Lung microvascular endothelial cell (primary cell): ENCODE measurements at places on chromosomes 5 and 9. TPM values are rescaled to one million over a fixed set of nuclear protein-coding genes. Genes with fewer than 3 reads are reported as not detected.

TMEFF1 gene
- 10.5 and 11.5 TPM in 2 replicates for total RNA-seq

EFCAB9 gene
- total RNA-seq, result not detected in 2 replicates

GRCh38 chr5:168916266-168916665 is 337.1 kb upstream of the PANK3 start:
- DNase-seq, result no peak

EXOC3 gene
- total RNA-seq, result 18.5 and 25.0 TPM in 2 replicates

DNA sequence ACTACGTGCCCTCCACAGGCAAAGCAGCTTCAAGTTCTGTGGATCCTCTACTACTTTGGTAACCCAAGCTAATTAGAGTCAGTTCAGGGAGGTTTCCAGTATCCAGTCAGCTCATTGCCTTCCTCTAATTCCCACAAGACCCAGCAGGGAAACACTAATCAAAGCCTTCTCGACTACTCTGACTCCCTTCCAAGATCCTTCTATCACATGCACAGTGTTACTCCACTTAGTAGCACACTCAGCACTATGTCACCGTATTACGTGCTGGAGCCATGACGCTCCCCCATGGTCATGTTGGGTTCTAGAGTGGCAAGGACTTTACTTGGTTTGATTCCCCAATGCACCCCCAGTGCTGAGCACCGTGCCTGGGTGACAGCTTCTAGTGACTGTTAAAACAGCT is 53.0 kb downstream of the DCP2 start:
- DNase-seq, result no peak

- no peak for DNase-seq
Observed at GRCh38 chr5:170527991-170528390, 24.2 kb downstream of the KCNIP1 start.

DNA sequence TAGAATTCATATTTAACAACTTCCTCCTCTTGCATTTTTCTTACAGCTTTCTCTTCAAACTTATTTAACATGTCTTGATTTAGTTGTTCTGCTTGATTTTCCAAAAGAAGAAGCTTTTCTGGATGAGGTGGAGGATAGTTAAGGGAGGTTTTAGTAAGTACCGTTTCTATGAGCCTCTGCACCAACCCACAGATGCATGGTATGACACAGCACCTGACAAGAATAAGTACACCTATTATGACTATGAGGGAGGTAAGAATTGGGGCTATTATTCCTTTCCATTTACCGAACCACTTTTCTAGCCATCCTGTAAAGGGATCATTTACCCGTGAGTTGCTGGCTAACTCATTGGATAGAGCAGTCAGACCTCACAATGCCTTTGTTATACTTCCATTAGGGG is 2.5 kb upstream of the HMGCS1 start:
- no peak for DNase-seq

SNAPC4 gene
- 3.0 and 3.7 TPM in 2 replicates for total RNA-seq

GRCh38 chr5:157870837-157871834 is 12.2 kb upstream of the CLINT1 start:
- peak; percentile 45 for DNase-seq

GRCh38 chr9:127534931-127535330 is 77.1 kb upstream of the STXBP1 start:
- DNase-seq, result peak; percentile 0

DNA sequence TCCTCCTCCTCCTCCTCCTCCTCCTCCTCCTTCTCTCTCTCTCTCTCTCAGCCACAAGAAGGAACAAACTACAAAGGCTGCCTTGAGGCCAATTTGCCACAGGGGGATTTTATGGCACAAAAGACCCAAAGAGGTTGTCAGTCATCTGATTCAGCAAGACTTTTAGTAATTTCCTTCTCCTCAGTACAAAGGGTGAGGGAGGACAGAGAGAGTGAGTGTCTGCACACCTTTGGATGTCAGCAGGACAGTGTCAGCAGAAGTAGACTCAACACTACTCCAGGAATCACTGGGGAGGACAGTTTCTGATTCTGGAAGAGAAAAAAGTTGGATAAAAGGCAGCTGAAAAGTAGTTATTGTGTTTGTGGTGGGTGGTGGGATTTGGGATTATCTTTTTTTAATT is 13.6 kb downstream of the TIMD4 start:
- no peak for DNase-seq

DNA sequence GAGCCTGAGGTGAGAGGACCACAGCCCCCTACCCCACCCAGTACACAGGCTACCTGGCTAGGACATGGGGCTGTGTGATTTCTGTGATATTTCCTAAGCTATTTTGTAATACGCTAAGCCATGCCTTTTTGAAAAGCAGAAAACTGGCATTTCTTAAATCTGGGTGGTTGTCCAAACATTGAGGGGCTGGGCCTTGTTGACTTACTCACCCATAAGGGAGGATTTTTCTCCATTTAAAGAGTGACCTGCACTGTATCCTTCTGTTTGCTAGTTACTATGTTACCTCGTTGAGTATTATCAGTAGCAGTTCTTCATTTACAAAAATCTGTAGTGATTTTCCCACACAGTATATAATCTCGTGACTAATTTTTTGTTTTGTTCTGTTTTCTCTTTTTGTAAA is 117.5 kb upstream of the OTULINL start:
- DNase-seq, result no peak

- DNase-seq, result peak; percentile 39
Observed at GRCh38 chr9:97651646-97652045, 18.0 kb downstream of the NCBP1 start.

DNA sequence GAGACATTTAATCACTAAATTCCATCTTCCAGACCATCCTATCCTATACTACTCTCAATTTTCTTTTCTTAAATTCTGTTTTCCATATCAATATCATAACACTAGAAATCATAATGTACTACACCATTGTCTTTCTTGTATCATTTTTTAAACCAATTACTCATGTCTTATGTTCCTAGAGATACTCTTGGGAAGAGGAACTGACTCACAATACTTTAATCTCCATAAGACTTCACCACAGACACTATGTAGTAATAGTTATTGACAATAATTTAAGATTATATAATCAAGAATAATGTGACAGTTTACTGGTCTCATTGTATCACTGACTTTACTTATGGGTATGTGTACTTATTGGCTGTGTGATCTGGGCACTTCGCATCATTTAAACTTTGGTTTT is 43.8 kb downstream of the PCDHGC5 start:
- DNase-seq, result peak; percentile 58

PIP5KL1 gene
- 0.44 and 0.60 TPM in 2 replicates for total RNA-seq

DNA sequence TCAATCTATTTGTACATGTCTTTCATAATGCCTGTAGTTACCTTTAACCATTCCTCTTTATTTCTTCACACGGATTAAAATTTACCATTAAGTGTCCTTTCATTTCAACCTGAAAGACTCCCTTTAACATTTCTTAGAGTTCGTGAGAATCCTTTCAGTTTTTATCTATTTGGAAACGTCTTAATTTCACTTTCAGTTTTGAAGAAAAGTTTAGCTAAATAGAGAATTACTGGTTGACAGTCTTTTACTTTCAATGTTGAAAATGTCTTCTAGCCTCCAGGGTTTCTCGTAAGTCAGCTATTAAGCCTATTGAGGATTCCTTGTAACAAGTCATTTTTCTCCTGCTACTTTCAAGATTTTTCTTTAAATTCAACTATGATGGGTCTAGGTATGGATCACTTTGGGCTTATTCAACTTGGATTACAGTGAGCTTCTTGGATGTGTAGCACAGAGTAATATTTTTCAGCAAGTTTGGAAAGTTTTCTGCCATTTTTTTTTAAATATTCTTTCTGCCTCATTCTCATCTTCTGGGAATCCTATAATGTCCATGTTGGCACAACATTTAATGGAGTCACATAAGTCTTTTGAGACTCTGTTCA is 48.5 kb downstream of the RFX3 start:
- no peak for DNase-seq

PTGDS gene
- 0.22 and 0.79 TPM in 2 replicates for total RNA-seq

- peak; percentile 87 for DNase-seq
Observed at GRCh38 chr5:34684281-34684979, 28.3 kb downstream of the RAI14 start.

ANKRD33B gene
- 1.4 and 2.6 TPM in 2 replicates for total RNA-seq

- DNase-seq, result peak; percentile 44
Observed at GRCh38 chr9:135156525-135157510, 69.3 kb downstream of the OLFM1 start.

GRCh38 chr5:105677291-105677690 is 1993.4 kb downstream of the EFNA5 start:
- no peak for DNase-seq

GRCh38 chr9:36637491-36638270 is 65.0 kb downstream of the MELK start:
- peak; percentile 15 for DNase-seq

LCN15 gene
- 0.22 TPM in 1 of 2 replicates, not detected in the other for total RNA-seq

GRCh38 chr5:81171769-81172168 is 61.4 kb upstream of the CKMT2 start:
- DNase-seq, result no peak

DNA sequence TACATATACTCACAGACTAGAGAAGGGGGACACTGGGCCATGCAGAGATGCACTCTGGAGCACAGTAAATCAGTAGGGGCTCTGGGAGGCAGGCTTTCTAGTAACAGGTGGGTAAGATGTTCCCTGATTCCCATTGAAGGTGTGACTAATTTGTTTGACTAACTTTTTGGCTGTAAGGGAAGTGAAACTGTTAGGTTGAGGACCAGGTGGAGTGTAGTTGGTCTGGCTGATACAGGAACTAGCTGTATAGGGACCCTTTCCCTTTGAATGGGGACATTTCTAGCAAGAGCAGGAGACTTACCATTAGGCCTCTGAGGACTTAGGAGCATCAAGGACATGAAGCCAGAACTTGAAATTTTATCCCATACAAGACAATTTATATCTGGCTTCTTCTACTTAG is 989.6 kb upstream of the COX7C start:
- DNase-seq, result no peak

PCDHGA11 gene
- 4.1 and 4.4 TPM in 2 replicates for total RNA-seq

QRFP gene
- not detected in 2 replicates for total RNA-seq

AIF1L gene
- 0.60 and 1.7 TPM in 2 replicates for total RNA-seq

DNA sequence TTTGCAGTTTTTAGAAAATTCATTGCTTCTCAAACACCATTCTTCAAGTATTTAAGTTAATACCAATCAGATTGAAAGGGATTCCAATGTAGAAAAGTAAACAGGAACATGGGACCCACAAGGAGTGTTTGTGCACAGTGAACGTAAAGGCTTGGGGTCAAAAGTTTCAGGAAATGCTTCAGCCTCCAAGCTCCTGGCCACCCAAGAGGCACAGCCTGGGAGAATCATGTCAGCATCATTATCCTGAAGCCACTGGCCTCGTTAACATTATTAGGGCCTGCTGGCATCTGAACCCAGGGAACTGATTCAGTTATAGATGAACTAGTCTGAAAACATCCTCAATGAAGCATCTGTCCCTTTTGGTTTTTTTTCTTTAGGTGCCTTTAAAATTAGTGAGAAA is 122.9 kb downstream of the NXNL2 start:
- no peak for DNase-seq

DNA sequence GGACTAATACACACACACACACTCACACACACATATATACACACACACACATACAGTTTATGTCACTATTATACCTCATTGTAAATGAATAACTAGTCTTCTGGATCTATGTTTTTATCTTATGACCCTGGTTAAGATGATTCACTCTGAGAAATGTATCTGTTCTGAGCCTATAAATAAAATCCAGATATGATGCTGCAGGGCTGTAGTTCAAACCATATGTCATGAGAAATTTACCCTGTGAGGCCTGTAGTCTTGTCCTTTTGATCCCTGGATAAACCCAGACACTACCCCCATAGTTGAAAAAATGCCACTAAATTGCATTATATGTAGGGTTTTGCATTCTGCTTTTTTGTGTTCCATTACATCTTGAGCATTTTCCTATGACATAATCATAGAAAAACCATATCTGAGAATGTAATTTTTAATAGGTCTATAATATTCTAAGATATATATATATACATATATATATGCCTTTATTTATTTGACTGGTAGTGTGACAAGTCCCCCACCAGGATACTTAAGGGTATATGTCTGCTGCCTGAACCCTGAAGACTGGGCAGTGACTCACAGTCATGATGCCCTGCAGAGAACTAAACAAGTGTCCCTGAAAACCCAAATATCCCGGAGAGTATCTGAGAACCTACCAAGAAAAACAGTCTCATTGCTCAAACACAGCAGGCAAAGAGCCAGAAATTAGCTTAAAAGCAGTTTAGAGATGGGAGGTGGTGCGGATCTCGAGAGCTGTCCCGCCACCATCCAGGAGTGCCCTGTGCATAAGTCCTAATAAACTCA is 18.4 kb upstream of the ALDOB start:
- DNase-seq, result no peak
